ENCODE measurements at places on chromosomes 4 and X.
A peak's percentile ranks its signal among the peaks of the same experiment; 100 is the strongest.

GRCh38 chr4:134691915-134692314 lies 490.3 kb upstream of the PABPC4L start:
- no peak for DNase-seq

DNA sequence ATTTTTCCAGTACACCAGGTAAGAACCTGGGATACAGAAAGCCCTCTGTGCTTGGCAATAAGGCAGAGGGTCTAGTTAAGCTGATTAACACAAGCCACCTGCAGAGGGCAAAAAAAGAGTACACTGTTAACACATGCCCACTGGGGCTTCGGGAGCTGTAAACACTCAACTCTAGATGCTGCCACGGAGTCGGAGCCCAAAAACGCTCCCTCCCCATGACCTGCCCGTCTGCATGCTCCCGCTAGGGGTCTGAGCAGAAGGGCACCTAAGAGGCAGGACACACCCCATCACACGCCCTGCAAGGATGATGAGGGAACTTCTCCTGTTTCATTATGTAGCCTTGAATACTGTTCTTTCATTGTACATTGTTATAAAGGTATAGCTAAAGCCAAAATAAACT lies 715.6 kb upstream of the AADAT start:
- no peak for DNase-seq

DNA sequence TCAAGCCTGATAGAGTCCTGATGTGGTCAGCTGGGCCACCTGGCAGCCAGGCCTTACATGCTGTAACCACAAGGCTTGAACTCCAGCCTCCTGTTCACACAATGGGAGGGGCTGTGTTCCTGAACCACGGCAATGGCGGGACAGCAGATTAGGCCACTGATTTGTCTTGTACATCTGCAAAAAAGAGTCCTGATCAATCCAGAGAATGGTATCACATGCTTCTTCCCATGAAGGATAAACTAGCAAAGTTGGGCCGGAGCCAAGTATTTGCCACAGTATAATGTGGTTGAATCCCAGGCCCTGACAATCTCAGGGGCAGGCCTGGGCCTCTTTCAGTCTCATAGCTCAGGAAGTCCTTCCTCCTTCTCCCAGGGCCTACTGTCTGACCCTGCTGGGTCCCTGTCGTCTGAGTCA lies 2182.5 kb upstream of the AGA start:
- no peak for DNase-seq

DNA sequence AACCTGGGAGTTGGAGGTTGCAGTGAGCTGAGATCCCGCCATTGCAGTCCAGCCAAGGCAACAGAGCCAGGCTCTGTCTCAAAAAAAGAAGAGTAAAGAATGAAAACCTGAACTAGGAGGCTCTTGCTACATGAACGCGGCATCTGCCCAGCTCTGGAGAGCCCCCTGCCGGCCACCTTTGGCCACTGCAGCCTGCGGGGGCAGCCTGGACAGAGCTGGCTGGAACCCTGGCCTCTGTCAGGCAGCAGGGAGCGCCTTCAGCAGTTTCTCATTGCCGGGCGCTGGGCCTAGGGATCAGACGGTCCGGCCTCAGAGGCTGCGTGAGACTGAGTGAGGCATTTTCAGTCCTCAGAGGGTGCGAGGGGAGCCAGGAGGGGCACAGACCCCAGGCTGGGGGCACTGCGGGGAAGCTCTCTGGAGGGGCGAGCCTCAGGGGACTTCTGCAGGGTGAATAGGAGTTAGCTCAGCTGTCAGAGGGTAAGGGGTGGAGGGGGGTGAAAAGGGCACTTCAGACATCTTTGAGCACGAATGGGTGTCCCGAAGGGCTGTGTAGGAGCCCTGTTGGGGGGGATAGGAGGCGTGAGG lies 17.5 kb downstream of the DOK7 start:
- peak; percentile 57 for DNase-seq

DNA sequence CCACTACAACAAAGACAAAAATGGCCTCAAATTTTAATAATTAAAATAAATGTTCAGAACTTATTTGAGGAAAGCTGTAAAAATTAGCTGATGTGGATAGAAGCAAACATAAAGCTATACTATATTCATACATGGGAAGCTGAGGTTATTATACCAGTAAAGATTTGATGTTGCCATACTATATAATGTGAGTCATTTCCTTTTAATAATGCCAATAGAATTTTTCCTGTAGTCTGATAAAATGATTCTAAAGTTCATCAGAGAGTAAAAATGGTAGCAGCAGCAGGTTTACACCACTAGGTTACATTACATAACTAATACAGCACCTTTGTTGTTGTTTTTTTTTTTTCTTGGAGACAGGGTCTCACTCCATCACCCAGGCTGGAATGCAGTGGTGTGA lies 45.5 kb upstream of the CYP2U1 start:
- DNase-seq: no peak

DNA sequence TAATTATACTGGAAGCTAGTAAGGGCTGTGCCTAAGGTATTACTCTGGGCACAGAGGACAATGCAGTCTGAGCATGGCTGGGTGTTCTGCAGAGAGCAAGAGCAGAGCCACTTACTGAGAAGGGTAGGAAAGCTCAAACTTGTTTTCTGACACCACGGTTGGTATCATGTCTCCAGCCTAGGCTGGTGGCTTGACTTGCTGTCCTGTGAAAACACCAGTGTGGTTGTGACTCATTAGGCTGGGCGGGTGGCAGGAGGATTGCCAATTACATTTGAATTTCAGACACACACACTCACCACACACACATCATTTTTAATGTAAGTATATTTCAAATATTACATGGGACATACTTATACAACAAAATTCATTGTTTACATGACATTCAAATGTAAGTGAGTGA lies 19.7 kb upstream of the MTM1 start:
- no peak for DNase-seq

GRCh38 chr4:111797455-111798163 lies 347.6 kb upstream of the FAM241A start:
- DNase-seq: no peak

DNA sequence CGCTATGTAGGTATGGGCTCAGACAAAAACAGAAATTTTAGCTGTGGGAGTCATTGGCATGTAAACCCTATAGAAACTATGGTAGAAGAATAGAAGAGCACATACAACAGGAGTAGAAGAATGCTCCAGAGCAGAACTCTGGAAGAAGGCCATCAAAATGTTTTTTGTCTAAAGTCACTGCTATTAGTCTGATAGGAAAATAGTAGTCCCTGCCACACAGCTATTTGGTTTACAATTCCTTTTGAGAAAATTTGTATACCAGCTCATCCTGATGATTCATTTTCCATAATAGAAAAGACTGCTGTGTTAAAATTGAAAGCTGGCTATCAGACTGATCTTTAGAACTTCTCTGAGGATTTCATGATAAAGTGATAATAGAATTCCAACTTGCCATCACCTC lies 32.8 kb upstream of the ADAD1 start:
- DNase-seq: no peak

- no peak for DNase-seq
Measured at GRCh38 chrX:12463052-12463451, 324.8 kb downstream of the FRMPD4 start.

GRCh38 chr4:125722009-125722408 lies 407.3 kb downstream of the FAT4 start:
- DNase-seq: no peak

DNA sequence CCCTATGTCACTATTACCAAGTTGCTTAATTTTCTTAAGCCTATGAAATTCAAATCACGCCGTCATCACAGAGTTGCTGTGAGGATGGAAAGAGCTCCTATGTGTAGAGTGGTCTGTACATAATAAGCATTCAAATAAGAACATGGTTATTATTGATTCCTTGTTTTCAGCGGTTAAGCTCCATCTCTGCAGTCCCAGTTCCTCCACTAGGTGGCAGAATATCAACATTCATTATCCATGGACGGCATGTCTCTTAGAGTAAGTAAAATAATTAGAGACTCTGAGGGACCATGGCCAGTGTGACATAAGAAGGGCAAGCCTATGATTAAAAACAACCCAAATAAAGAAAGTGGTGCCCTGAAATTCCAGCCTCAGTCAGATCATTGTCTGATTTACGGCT lies 132.5 kb upstream of the NHS start:
- DNase-seq: peak; percentile 1

DNA sequence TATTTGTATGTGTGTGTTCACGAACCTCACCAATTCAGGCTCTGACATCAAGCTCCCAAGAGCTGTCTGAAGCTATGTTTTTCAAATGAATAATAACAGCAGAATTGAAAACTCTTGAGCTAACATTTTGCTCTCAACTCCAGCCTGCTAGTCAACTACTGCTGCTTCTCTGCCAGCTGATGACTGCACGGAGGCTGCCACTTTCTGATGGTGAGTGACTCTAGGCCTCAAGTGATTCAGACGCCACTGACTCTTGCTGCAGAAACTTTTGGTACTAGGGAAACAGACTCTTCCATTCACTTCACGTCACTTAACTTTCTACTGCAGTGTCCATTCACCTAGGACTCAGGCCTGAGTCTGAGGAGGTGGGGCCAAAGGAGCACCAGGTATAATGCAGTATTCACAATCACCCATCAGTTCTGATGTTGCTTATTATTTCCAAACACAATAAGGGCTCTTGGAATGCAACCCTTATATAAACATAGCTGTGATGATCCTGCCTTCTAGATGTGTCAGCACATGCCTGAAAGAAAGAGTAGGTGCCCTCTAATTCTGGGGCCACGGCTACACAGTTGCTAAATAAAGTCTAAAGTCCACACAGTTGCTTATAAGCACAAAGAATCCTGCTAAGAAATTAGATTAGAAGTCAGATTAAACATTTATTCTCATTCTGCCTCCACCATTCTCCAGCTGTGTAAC lies 16.0 kb downstream of the PRDM8 start:
- DNase-seq: no peak

DNA sequence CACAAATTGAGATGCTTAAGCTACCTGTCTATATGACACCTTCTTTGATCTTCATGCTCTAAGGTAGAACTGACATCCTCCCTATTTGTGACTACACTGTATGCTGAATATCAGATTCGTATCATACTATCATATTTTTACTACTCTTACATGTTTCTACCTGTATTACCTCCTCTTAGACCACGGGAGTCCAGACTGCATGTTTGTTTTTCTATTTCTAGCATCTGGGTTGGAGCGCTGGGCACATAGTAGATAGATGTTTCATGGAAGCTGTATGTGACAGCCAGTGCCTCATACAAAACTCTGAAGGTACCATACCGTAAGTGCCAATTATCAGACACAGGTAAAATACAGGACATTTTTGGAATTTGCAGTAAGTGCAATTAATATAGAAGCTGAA lies 47.6 kb downstream of the ATP10D start:
- DNase-seq: no peak

GRCh38 chrX:153456161-153456560 lies 10.3 kb upstream of the TREX2 start:
- no peak for DNase-seq

GRCh38 chr4:34731070-34731469 lies 1513.2 kb downstream of the ARAP2 start:
- DNase-seq: no peak

DNA sequence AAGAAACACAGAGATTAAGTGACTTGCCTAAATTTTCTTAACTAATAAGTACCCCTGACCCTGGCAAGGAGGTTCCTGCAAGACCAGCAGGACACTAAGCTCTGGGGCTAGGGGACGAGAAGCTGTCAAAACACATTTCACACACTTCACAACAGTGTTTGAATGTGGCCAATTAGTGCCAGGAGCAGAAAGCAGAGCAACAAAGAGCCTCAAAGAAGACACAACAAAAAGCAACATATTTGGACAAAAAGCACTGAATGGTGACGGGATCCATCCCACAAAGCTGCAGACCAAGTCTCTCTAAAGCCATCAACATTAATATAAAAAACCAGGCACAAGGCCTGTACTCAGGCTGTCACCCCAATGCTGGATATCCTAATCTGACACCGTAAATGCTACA lies 361.9 kb upstream of the RASGEF1B start:
- DNase-seq: no peak

- DNase-seq: no peak
Measured at GRCh38 chr4:20627866-20628265, 72.4 kb upstream of the PACRGL start.

DNA sequence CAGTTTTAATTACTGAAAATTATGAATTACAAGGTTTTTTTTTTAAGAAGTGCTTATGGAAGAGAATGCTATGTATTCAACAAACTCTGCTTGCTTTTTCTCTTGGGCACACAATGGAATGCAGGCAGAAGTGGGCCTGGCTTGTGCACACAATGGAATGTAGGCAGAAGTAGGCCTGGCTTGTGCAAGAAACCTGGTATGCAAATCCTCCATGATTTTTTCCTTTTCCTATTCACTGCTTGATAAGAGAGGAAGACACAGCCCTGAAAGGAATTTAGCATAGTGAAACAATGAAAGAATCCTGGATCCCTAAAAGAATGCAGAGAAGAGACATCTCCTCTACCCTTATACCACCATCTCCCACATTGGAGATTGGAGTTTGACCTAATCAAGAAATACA lies 138.4 kb downstream of the COL25A1 start:
- DNase-seq: no peak

DNA sequence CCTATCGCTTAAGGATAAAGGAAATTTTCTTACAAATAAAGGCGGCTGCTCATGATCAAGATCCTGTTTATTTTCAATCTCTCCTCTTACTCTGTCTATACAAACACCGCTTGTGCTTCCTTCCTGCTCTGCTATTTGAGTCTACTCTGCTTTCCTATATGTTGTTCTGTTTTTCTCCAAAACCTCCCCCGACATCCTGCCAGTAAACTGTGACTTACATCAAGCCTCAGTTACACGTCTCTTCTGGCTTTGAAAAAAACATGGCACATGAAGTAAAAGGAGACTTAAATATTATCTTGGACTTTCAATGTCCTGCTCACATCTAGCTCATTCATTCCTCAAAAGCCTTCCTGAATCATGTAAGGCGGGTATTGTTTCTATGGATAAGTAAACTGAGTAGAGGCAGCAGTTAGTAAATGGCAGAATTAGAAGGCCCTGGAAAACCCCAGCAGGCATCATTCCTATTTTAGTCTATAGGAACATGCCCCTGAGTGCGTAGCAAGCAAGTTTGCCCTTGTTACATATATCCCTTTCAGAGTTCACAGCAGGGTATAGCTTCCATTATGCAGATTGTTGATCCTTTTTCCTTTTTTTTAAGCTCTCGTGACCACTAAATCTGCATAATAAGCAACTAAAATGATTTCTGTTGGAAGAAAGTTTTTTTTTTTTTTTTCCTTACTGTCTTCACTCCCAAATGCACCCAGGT lies 280.1 kb downstream of the RAPGEF2 start:
- no peak for DNase-seq

GRCh38 chr4:114980932-114981708 lies 132.3 kb downstream of the NDST4 start:
- no peak for DNase-seq

- DNase-seq: no peak
Measured at GRCh38 chr4:59689149-59689548, 1511.0 kb upstream of the ADGRL3 start.

- DNase-seq: no peak
Measured at GRCh38 chr4:86916392-86916791, 18.4 kb upstream of the AFF1 start.

- no peak for DNase-seq
Measured at GRCh38 chr4:19850909-19851308, 400.8 kb upstream of the SLIT2 start.

GRCh38 chrX:74453178-74453577 lies 31.9 kb downstream of the SLC16A2 start:
- no peak for DNase-seq
